ENCODE measurements at places on chromosomes 1 and 21.

DNA sequence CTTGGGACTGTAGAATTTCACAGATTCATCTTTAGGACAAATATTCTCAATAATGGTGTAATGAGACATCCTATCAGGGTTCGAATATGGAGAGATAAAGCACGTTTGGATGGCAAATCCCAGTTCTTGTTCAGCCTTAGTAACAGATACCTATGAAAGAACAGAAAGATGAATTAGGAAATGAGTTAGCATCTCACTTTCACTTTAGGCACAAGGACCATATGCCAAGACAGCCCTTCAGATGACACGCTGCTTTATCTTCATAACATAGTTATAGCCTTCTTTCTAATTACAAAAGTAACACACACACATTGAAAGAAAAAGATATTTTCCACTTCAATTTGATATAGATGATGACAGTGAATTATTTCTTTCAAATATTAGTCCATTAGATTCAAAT lies 173.6 kb downstream of the TGFBR3 start:
- DNase-seq: no peak

DNA sequence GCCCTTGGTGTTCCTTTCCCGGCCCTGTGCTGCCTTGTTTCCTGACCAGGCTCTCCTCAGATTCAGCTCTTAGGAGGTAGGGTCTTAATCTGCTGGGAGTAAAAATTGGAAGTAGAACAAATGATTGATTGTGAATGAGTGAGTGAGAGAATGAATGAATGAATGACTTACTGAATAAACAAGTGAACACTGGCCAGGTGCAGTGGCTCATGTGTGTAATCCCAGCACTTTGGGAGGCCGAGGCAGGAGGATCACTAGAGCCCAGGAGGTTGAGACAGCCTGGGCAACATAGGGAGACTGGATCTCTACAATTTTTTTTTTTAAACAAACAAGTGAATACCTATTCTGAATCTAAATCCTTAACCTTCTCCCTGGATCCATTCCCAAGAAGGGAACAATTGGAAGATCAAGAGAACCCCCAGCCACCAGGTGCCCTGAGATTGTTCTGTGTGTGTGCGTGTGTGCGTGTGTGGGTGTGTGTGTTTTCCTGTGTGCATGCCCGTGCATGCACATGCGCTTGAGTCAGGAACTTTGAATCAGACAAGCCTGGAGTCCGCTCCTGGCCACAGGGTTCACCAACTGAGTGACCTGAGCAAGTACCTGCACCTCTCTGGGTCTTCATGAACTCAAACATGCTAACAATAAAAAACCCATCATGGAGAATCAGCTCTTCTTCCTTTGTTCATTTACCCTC lies 24.3 kb upstream of the CITED4 start:
- no peak for DNase-seq

DNA sequence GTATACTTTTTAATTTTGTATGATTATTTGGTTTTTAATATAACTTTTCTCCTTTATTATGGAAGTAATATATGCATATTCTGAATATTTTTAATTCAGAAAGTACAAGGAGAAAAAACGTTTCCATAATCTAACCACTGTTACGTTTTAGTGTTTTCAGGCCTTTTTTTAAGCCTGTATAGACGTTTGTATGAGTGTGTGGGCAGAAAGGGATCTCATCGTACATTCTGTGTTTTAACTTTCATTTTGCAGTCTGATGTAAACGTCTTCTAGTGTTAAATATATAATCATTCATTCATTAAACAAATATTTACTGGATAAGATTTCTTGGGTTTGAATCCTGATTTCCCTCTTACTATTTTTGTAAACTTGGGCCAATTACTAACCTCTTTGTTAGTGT lies 38.0 kb upstream of the PLEKHO1 start:
- DNase-seq: no peak

DNA sequence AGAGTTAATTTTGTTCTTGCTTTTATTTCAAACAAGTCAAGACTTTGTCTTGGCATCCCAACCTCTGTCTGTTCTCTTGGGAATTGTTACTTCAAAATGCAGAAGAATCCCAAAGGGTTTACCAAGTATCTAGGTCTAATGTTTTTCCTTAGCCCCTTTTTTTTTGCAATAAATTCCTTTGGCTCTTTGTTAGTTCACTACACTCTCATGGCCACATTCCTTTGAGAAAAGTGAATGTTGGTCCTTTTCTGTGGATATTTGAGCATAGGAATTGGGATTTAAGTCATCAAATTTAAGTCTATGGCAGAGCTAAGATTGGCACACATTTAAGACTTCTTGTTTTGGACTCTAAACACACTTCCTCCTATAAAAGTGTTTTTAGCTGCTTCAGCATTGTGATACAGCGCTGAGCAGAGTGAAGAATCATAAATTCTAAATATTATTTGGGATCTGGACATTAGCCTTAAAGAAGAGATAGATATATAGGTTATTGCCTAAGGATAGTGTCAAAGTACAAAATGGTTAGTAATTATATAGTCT lies 1.9 kb downstream of the BTF3L4 start:
- DNase-seq: no peak

GRCh38 chr1:101360506-101360905 lies 123.7 kb downstream of the S1PR1 start:
- DNase-seq: no peak

GRCh38 chr1:25036117-25036546 lies 106.1 kb upstream of the RUNX3 start:
- DNase-seq: no peak

GRCh38 chr1:169925505-169926482 lies 32.1 kb upstream of the SCYL3 start:
- DNase-seq: no peak

DNA sequence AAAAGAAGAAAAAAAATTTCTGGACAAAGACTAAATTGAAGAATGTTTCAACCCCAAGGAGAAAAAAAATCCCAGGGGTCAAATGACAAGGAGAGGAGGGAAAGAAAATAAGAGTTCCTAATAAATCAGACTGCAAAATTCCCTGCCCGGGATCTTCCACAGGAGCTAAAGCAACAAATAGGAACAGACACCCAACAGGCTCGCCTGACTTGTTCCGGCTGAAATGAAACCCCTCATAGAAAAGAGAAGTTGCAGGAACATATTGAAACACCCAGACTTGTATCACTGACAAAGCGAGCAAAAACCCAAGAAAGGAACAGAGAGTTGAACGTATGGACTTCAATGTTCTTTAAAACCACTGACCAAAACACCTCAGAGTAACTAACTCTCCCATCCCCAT lies 123.0 kb downstream of the TIAM1 start:
- DNase-seq: no peak

All from T-helper 22 cell (primary cell).